Putamen (tissue), 1 donor: ENCODE measurements at places on chromosomes 2 and 18.

- DNase-seq: no peak
Measured at GRCh38 chr2:241323778-241324177, 8.1 kb downstream of the SEPTIN2 start.

GRCh38 chr2:231168460-231169139 is 29.8 kb upstream of the ARMC9 start:
- no peak for DNase-seq

DNA sequence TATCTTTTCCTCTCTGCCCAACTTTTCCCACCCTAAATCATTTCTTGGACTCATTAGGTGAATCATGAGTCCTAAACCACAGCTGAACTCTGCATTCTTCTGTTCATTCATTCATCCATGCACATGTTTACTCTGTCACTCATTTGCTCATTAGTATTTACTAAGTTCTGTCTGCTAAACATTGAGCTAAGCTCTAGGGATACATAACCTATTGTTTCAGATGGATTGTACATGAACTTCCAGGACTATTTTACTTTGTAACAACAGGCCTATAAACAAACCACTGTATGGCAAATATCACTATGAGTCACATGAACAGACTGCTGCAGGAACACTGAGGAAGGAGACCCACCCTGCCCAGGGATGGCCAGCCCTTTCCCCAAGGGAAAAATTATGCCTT is 14.6 kb upstream of the DYNC2LI1 start:
- DNase-seq: no peak

DNA sequence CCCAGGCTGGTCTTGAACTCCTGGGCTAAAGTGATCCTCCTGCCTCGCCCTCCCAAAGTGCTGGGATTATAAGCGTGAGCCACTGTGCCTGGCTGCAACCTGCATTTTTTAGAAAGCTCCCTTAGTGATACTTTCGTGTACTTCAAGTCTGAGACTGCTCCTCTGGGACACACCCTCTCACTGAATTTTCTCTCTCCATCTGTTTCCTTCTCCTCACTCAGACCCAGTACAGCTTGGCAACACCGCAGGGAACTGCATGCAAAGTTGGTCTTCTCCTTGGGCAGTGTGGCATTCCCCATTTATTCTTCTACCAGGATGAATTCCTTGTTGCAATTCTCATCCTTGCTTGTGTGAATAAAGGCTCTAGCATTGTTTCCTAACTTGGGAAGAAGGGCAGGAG is 175.9 kb downstream of the LPIN1 start:
- no peak for DNase-seq

DNA sequence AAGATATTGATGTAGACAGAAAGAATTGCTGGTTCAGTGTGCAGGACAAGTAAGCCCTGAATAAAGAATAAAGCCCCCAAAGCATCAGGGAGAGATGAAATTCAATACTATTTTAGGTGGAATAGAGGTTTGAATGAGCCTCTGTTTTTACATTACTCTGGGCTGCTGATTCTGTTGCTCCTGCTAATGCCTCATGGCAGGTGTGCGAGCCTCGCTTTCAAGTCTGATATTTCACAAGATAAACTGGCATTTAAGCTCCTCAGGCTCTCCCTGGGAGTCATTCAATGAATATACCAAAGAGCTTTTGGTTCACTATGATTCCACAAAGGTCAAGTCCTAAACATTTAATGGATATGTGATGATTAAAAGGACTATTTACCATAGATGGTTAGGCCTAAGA is 601.0 kb upstream of the SLC39A10 start:
- DNase-seq: no peak

DNA sequence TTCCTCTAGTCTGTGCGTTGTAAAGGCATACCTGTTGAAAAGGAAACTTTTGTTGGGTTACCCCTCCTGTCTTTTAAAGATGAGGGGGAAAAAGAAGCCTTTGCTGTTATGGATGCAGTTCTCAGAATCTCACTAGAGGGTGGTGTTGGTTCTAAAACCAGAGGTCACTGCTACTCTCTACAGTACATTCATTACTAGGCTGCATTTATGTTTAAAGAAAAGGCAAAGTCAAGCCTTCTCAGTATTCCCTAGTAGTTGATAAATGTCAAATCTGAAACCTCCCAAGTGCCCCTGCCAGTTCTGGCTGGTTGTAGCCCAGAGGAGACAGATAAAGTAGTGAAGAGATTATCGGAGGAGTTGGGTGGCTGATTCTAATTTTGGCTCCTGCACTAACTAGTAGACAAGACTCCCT is 1.4 kb upstream of the PLCL1 start:
- DNase-seq: peak; percentile 75

- DNase-seq: peak; percentile 61
Measured at GRCh38 chr2:157874997-157875640, 1.0 kb downstream of the ACVR1 start.

DNA sequence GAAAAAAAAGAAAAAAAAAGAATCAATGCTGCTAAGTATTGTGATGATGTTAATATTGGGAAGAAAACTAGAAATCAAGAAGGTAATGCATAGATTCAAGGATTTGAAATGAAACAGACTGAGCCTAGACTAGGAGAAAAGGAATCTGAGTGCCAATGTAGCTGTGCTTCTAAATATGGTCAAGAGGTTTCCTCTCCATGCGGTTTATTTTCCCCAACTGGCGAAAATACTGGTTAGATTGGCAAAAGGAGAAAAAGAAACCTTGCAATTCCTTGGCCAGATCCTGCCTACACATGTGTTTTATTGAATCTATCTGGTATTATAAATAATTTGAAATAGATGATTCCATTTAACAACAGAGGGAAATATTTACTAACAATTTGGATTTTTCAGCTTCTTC is 5.7 kb downstream of the SCN3A start:
- no peak for DNase-seq
